Mesothelial cell of epicardium (in vitro differentiated cells): ENCODE measurements at places on chromosomes 16 and 17.

DNA sequence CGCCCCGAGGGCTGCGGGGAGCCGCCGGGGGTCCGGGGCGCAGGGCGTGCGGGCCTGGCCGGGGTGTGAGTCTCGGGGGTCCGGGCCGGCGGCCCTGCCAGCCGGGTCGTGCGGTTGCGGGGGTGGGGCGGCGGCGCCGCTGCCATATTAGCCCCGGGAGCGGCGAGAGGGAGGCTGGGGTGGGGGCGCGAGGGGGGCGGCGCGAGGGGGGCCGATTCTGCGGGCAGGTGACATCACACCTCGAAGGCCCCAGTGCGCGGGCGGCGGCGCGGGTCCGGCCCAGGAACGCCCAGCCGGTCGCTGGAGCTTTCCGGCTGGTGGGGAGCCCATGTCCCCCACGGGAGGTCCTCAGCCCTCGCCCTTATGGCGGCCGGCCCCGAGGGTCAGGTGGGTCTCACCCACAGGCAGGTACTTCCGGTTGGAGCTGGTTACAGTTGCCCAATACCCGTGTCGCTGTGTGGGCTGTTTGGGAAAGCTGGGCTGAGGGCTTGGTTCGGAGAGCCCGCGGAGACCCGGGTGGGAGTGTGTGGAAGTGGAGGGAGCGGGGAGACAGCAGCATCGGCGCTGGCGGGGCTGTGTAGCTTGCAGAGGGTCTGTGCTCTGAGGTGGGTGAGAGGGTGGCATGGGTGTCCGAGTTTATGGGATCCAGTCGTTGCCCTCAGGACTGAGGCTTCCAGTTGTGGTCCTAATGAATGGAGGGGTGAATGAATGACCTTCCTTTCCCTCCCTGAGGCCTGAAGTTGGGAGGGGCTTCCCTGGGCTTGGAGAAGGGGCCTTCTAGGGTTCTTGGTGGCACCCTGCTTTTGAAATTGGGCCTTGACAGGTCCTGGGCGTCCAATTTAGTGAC lies 804 bp downstream of the ATP6V0C start:
- no peak for DNase-seq

DNA sequence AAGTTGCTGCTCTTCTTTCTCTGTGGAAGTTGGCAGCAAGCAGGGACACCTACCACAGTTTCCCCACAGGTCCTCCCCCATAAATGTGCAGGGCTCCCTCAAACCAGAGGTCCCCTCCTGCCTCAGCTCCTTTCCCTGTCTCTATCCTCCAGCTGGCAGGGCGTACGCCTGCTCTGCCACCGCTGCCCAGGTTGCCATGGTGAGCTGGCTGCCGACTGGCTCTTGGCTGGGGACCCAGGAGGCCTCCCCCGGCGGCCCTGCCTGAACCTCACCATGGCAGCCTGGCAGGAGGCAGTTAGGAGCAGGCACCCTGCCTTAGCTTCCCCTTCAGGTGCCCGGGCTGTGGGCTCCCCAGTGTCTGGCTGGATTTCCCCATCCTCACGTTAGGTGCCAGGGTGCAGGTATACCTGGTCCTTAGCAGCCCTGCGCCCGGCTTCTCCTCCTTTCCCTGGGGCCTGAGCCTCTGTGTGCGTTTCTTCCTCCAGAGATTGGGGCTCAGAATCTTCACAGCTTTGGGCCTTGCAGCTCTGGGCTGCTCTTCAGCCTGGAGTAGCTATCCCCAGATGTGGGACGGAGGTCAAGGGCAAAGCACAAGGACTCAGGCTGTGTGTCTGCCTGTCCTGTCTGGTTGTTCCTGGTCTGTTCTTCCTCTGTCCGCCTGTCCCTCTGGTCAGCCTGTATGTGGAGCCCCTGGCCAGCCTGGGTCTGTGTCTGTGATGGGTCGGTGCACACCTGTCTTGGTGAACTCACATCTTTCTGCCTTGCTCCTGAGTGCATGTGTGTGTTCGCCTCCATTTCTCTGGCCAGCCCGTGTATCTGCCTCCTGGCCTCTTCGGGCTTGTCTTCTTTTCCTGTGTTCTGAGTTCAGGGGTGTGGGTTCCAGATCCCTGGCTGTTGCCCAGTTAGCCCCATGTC lies 15.7 kb downstream of the GJD3 start:
- DNase-seq = no peak

DNA sequence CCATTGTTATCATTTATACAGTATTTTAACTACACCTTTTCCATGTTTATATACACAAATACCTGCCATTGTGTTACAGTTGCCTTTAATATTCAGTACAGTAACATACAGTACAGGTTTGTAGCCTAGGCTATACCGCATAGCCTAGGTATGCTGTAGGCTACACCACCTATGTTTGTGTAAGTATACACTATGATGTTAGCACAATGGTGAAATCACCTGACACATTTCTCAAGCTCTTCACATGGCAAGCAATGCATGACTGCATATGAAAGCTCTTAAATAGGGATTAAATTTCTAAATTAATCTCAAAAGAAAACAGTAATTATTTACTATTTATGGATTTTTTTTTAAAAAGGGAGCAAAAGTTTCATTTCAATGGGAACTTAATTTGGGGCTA lies 12.0 kb downstream of the LRRC37B start:
- no peak for DNase-seq

DNA sequence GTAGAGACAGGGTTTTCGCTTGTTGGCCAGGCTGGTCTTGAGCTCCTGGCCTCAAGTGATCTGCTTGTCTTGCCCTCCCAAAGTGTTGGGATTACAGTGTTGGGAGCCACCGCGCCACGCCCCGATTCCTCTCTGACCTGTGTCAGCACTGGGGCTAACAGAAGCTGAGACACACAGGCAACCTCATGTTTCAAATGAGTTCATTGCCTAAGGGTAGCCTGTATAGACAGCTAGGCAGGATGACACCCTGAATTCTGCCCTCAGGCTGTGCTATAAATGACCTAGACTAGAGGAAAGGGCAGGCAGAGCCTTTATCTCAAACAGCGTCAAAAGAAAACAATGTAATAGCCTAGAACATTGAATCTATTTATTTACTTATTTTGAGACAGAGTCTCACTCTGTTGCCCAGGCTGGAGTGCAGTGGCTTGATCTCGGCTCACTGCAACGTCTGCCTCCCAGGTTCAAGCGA lies 2.3 kb upstream of the CDK3 start:
- no peak for DNase-seq

- no peak for DNase-seq
These were observed 57.9 kb downstream of the HS3ST2 start for GRCh38 chr16:22871861-22872260.

DNA sequence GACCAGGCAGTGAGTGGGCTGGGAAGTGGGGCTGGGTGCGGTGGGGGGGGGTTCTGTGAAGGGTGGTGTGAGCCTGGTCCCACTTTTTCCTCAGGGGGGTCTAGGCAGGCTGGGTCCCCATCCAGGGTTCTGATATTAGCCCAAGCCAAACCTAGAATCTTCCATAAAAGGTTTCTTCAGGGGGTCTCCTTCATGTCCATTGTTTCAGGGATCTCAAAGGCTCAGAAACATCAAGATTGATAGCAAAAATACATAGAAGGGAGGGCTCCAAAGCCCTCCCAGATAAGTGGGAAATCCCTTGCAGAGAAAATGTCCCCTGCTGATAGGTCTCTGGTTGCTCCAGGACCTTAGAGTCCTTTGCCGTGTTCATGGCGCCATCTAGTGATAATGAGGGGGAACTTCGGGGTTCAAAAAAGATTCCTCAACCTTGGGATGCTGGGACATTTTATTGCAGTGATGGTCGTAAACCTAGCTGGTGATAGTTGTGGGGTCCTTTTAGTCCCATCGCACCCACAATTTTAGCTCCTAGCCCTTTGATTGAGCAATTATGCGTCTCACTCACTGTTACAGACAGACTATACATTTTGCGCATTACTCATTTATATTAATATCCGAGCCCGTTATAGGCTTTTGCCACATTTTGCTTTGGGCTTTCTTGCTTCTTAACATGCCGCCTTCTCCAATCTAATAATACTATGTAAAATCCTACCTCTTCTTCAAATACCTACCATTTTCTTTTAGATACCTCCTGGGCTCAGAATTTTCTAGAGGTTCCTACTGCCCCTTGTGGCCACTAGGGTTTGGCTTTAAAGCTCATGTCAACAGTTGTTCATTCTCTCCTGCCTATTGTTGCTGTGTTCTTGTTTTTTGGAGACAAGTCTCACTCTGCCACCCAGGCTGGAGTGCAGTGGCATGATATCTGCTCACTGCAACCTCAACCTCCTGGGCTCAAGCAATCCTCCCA lies 35.1 kb downstream of the IGF2BP1 start:
- DNase-seq = peak; percentile 67

DNA sequence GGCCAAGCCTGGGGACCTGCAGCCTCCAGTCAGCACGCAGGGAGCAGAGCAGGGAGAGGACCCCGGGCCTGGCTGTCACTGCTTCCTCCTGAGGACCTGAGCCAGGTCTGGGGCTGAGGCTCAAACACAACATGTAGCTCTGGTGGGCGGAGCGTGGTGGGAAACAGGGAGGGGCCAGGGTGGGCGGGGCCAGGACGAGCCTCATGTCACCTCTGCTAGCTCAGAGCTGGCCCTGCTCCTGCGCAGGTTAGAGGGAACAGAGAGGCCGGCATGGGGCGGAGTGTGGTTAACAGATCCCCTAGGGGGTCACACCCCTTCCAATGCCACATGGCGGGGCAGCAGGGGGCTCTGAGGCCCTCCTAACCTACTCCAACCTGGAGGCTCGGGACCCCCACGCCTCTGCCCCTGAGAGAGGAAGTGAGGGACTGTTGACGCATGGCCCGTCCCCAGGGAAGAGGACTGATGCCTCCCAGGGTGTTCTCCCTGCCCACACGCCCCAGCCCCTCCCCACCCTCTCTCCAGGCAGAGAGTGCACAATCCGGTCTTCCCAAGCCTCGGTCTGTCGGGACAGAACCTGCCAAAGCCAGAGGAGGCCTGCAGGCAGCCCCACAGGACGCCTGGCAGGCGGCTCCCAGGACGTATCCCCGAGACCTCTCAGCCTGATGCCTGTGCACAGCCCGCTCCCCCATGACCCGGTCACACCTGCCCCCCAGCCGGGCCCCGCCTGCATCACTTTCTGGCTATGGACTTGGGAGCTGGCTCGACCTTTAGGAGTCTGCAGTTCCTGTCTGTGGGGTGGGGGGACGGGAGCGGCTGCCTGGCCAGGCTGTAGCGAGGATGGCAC lies 15.2 kb downstream of the PIEZO1 start:
- DNase-seq = peak; percentile 60

DNA sequence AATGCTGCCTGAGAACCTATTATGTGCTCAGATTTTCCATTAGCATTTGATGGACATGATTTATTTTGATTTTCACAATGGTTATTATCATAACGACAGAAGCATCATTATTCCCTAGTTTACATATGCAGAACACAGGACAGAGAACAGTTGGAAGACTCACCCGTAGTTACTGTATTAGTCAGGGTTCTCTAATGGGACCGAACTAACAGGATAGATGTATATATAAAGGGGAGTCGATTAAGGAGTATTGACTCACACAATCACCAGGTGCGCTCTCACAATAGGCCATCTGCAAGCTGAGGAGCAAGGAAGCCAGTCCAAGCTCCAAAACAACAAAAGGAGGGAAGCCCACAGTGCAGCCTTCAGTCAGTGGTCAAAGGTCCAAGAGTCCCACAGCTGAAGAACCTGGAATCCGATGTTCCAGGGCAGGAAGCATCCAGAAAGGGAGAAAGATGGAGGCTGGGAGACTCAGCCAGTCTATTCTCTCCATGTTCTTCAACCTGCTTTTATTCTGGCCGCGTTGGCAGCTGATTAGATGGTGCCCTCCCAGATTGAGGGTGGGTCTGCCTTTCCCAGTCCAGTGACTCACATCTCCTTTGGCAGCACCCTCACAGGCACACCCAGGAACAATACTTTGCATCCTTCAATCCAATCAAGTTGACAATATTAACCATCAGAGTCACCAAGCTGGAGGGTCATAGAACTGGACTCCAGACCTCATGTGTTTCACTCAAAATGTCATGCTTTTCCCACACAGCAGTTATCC lies 92.7 kb upstream of the XYLT1 start:
- DNase-seq = no peak

DNA sequence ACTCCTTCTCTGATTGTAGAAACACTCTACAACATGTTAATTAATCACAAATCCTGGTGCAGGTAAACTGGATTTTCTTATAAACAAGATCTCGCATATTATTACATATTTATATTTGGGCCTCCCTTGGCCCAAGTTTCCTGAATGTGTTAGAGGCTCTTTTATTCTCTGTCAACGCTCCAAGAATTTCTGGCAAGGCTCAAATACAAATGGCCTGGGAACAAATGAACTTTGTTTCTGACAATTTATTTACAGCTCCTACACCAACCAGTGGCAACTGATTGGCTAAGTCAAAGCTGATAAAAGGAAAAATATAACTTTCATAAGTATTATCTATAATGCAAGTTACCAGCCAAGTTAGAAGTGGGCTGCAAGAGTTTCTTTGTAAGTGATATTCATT lies 64.9 kb upstream of the CORO6 start:
- no peak for DNase-seq

DNA sequence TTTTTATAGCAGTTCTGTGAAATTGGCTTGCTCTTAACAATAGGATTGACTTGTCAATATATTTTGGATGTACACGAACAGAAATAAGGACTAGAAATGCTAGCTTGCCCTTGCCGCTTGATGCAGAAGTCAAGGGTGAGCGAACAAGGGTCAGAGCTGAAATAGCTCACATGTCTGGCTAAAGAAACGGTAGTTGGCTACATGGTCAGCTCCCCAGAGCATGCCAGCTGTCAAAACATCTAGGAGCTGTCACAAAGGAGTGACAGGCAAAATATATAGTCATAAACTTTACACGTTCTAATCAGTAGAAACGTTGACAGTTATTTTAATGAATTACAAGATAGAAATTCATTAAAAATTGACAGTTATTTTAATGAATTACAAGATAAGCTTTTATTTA lies 2.9 kb upstream of the MEIOB start:
- DNase-seq = no peak

GRCh38 chr17:40346765-40347158 lies 17.8 kb downstream of the GJD3 start:
- no peak for DNase-seq

- no peak for DNase-seq
These were observed 2.2 kb downstream of the UBE2Z start for GRCh38 chr17:48910370-48910769.

GRCh38 chr16:82655072-82655714 lies 28.4 kb downstream of the CDH13 start:
- no peak for DNase-seq

GRCh38 chr16:80610481-80611156 lies 69.8 kb downstream of the DYNLRB2 start:
- no peak for DNase-seq

GRCh38 chr16:50473356-50473945 lies 74.7 kb upstream of the NKD1 start:
- DNase-seq = no peak

GRCh38 chr17:74371653-74372147 lies 4.4 kb downstream of the GPR142 start:
- no peak for DNase-seq

- no peak for DNase-seq
These were observed 58.2 kb downstream of the CNTNAP4 start for GRCh38 chr16:76335180-76335974.
